Endothelial cell of umbilical vein (primary cell): ENCODE measurements at places on chromosomes 16 and 17. TPM values are rescaled to one million over a fixed set of nuclear protein-coding genes. Genes with fewer than 3 reads are reported as not detected.
A peak's percentile ranks its signal among the peaks of the same experiment; 100 is the strongest.

DNA sequence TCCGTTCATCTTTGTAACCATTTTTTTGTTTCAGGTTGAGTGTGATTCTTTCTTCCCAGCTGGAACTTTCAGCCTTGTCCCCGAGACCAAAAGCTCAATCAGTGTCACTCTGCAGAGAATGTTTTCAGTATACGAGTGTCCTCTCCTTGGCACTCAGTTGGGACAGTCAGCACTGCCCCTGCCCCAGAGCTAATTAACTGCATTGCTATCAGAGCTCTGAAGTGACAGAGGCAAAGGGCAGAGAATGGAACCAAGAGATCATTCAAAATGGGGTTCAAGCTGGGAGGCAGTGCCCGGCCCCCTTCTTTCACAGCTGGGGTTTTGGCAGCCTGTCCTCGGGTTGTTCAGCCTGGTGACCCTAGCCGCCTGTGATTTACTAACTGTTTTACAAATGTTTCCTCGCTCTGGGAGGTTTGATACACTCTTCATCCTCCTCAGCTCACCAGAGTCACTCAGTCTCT, 195.9 kb upstream of the TBX2 start:
- no peak overlapping the region for H3K27ac ChIP-seq
- no peaks in the 10 kb centered on the region for H3K36me3 ChIP-seq
- H3K4me3 ChIP-seq = no peak overlapping the region
- no peak for DNase-seq

GRCh38 chr17:50956750-50957523, 90.8 kb upstream of the TOB1 start:
- no peak overlapping the region for H3K4me3 ChIP-seq
- no peaks in the 10 kb centered on the region for H3K36me3 ChIP-seq
- no peak overlapping the region for H3K27ac ChIP-seq
- DNase-seq = peak; percentile 44
- no peaks in the 10 kb centered on the region for H3K27me3 ChIP-seq
- H3K4me1 ChIP-seq = peaks cover 7% of the 10 kb centered on the region

GRCh38 chr17:17347956-17348871, 45.0 kb downstream of the NT5M start:
- H3K4me1 ChIP-seq = peaks cover 14% of the 10 kb centered on the region
- H3K4me3 ChIP-seq = no peak overlapping the region
- no peaks in the 10 kb centered on the region for H3K27me3 ChIP-seq

FUS gene
- total RNA-seq = 569 and 574 TPM in 2 replicates

PDIA2 gene
- 0.99 TPM in 1 of 2 replicates, not detected in the other for total RNA-seq

DYNLL2 gene
- 17.1 and 19.0 TPM in 2 replicates for total RNA-seq

FSCN2 gene
- total RNA-seq = 0.58 and 0.71 TPM in 2 replicates
